Fibroblast of skin of scalp (primary cell): ENCODE measurements at places on chromosomes 2 and 18.

GRCh38 chr2:37659723-37660122 is 11.7 kb downstream of the CDC42EP3 start:
- no peak for DNase-seq

GRCh38 chr2:170500104-170500503 is 215.0 kb upstream of the SP5 start:
- no peak for DNase-seq

- no peak for DNase-seq
Observed at GRCh38 chr18:78431606-78432005, 548.0 kb upstream of the SALL3 start.

GRCh38 chr2:46847726-46848412 is 67.7 kb downstream of the MCFD2 start:
- DNase-seq = peak; percentile 83

DNA sequence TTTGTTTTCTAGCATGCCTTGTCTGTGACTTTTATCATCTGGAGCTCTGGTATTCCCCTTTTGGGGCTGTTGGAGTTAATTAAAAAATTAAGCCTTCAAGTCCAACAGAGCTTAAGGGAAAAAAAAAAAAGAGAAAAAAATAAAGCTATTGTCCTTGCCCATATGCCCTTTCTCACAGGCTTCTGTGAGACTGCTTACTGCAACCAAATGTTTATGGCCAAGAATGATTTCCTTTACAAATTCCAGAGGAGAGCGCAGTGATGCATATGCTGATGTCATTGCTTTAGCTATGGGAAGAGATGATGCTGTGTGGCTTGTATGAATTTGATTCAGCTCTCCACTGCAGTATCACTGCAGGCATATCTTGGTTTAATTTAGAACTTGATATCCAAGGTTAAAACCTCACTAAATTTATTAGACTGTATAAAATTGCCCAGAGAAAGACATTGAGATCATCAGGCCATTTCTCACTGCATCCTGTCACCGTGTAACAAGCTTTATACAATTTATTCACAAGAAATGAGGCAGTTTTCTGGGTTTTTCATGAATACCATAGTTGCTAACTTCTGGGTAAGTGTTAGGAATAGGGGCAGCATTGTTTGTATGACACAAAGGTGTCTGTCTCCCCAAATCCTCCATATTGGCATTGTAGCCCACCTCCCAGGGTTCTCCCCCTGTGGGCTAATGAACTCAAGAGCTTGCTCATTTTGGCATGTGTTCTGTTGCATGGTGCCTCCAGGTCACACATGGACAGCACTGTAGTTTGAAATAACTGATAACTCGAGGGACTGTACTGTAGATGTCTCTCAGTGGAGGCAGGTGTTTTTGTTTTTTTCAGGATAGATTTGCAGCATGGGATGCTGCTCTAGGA is 85.0 kb downstream of the TANC1 start:
- DNase-seq = peak; percentile 88

DNA sequence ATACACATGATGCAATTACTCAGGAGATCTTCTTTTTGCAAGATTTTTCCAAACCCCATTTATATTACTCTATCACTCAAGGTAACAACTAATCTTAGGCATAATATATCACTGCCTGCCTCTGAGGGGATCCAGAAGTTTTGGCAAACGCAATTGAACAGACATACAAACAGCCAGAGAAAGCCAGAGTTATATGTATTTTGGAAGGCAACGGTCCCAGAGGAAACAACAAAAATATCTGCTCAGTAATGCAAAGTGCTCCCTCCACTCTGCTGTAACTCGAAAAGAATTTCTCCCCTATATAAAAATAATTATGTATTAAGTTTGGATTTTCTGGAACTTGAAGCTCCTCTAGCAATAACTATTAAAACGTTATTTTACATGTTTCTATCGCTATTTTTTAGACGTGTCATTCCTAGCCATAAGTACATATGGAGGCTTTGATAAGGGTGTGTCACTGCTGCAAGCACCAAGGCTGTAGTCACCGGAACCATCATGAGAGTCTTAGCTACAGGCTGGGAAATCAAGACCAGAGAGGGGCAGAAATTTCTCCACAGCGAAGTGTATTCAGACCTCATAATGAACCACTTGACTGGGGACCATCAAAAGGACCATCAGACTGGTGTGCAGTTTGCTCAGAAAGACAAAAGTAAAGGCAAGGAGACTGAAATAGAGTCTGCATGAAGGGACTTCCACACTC is 3.7 kb upstream of the GKN1 start:
- peak; percentile 73 for DNase-seq

GRCh38 chr2:85265304-85265703 is 62.5 kb downstream of the TGOLN2 start:
- no peak for DNase-seq

GRCh38 chr2:152421521-152422370 is 86.8 kb downstream of the FMNL2 start:
- peak; percentile 97 for DNase-seq

- DNase-seq = no peak
Observed at GRCh38 chr2:147358375-147358774, 486.5 kb upstream of the ACVR2A start.

DNA sequence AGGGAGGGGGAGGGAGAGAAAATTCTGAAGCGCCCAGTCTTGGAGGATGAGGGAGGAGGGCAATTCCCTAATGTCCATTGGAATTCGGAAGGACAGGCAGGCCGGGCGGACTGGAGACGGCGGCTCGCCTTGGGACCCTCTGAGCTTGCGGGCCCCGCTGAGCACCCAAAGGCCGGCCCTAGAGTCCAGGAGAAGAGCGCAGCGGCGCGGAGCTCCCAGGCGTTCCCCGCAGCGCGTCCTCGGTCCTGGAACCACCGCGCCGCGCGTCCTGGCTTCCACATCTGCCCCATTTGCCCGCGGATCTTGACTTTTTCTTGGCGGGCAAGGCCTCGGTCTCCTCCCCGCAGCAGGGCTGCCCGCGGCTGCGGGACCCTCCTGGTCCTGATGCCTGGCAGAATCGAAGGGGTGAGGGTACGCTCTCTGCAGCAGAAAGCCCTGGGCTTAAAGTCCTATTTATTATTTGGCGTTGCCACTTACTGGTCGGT is 675 bp upstream of the MLPH start:
- DNase-seq = no peak

- no peak for DNase-seq
Observed at GRCh38 chr18:34049511-34049910, 175.2 kb downstream of the NOL4 start.

DNA sequence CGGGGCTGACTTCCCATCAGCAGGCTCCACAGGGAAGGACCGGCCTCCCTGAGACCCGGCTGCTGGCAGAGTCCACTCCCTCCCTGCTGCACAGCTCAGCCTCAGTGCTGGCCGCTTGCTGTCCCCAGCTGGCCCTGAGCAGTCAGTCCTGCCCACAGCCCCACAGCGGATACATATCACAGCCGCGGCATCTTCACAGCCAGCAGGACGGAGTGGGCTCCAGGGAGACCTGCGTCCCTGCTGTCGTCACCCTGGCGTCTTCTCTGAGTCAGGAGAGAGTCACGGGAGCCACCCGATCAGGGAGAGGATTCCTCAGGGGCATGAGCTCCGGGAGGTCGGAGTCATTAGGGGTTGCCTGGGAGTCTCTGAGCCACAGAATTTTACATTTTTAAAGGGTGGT is 13.1 kb upstream of the SNTG2 start:
- DNase-seq = peak; percentile 78

GRCh38 chr2:128832946-128833663 is 514.4 kb upstream of the HS6ST1 start:
- no peak for DNase-seq

DNA sequence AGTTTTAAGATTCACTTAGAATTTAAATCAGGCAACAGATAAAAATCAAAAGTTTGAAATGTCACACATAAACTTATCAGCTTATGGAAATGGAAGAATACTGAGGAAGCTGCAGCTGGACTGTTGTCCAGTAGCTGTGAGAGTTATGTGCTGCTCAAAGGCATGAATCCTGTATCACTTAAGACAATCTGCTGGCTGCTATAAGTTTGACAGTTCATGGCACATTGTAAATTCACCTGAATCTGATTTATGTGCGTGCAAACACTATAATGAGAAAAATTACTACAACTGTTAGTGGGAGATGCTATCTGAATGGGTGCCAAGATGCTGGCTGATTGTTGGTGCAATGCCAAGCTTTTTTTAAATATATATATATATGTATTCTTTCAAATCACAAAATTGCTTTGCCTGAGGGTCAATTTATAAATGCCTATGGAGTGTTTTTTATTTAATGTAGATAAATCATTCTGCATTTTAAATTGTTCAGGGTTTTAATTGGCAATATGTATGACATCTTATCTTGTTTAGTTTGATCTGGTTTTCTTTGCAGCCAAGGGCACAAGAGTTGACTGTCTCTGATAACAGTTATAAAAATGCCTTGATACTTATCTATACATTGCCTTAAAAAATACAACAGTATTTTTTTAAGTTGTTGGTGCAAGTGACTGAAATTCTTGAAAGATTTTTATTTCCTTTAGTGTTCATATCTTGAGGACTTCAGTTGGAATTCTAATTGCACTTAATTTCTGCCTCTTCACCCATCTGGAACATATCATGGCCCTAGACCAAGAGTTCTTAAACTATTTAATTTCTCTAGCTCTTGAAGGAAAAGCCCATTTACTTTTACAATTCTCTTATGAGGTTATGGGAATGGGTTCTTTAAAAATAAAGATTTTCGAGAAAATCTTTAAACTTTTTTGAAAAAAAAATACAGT is 48.7 kb downstream of the CAVIN2 start:
- DNase-seq = no peak

DNA sequence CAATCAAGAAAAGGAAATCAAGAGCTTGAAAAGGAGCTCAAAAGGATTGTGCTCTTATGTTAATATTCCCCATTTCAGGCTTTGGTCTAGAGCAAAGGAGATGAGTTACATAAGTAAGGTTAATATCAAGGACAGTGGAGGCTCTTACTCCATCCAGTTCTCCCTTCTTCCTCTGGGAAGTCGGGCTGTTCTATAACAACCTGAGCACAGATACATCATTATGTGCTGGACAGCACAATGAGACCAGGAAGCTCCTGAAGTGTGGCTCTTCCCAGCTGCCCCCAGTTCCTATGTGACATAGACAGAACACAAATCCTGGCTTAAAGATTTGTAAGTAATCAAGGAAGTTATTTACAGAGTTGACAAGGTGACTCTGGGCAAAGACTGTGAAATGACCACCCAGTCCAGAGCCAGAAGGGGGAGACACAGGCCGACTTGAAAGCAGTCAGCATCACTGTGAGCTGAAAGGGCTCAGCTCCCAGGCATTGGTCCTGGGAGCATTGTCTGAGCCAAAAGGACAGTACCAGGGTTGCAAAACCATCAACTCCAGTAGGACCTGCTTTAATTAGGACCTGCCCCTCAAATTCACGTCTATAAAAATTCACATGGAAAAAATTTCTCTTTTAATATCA is 917.6 kb upstream of the ACVR2A start:
- peak; percentile 53 for DNase-seq

- DNase-seq = no peak
Observed at GRCh38 chr18:9861933-9862332, 23.8 kb upstream of the TXNDC2 start.

DNA sequence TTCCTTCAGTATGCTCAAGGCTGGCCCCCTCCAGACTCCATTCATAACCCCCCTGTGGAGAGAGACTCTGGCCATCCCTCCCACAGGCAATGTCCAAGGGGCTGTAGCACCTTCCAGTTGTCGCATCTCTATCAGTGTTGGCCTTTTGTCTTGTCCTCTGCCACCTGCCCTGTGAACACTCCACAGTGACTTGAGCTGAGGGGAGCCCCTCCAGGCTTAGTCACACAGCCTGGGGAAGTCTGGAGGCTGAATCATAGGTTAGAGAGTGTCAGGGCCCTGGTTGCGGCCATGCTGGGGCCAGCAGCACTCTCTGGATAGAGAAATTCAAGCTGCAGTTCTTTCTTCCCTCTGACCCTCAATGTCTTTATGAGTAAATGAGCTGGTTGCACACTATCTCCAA is 64.7 kb downstream of the GYPC start:
- no peak for DNase-seq

- DNase-seq = no peak
Observed at GRCh38 chr2:216694082-216694825, 1.1 kb downstream of the IGFBP5 start.

- DNase-seq = no peak
Observed at GRCh38 chr2:219731173-219731572, 103.7 kb downstream of the SLC4A3 start.

GRCh38 chr18:61609131-61609530 is 275.9 kb downstream of the CDH20 start:
- DNase-seq = peak; percentile 65

GRCh38 chr2:36376992-36377738 is 21.6 kb downstream of the CRIM1 start:
- no peak for DNase-seq

DNA sequence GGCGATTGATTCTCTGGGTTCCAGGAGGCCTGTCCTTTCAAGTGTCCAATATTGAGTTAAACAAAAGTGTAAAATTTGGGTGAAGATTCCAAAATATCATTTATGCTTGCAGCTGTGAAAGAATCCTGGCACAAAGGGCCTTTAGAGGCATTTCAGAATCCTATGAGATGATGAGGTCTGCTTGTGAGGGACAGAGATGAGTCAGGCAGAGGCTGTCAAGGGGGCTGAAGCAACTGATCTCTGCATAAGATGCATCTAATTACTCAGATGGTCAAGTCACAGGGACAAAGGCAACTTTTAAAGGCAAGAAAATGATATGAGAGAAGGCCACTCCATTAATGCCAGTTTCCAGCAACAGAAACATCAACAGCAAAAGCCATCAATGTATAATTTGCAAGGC is 78.8 kb downstream of the FHOD3 start:
- DNase-seq = peak; percentile 44

DNA sequence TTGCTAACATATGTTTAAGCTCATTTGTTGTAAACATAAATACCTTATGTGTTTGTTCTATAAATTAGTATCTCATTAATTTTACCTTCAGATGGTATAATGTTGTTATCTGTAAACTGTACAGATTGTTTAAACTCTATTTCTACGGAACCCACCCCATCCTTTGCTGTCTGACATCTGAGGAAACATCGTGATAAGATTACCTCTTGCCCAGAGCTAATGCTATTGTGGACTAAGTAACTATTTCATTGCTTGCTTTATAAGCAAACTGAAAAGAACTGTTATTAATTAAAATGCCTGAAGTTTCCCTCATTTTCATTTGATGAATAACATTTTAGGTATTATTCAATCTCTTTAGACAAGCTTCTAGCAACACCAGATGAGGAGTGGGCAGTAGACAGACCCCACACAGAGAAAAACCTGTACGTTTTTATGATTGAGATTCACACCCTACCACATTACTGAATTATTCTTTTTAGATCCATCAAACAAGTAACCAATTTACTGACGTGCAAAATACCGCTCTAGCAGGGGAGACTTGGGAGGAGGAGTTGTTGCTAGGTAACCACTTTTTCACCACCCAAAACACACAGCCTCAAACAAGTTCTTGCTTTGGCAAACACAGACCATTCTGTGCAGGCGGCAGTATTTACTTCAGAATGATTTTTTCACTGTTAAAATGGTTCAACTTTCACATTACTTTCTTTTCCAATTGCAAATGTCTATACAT is 1.9 kb upstream of the SYT4 start:
- DNase-seq = peak; percentile 0

- DNase-seq = no peak
Observed at GRCh38 chr2:156065912-156066311, 266.6 kb downstream of the NR4A2 start.

GRCh38 chr18:36899289-36899688 is 70.4 kb downstream of the KIAA1328 start:
- DNase-seq = peak; percentile 11

GRCh38 chr2:105373895-105374401 is 24.9 kb downstream of the FHL2 start:
- DNase-seq = no peak
